ENCODE measurements at places on chromosomes 2 and 18. TPM values are rescaled to one million over a fixed set of nuclear protein-coding genes. Genes with fewer than 3 reads are reported as not detected.

DNA sequence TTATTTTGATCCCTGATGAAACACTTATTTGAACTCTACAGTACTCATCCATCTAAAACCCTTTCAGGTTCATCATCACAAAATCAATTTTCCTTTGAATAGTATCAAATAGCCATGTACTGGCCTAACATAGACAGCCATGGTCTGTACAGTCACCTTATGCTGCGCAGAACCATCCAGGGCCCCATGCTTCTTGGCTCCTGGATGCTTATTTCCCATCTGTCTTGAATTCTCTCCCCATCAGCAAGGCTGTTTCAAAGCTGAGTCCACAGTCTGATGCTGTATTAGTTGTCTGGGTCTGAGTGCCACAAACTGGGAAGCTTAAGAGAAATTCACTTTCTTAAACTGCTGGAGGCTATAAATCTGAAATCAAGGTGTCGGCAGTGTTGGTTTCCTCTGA is 290.2 kb downstream of the OSR1 start:
- DNase-seq = no peak

DNA sequence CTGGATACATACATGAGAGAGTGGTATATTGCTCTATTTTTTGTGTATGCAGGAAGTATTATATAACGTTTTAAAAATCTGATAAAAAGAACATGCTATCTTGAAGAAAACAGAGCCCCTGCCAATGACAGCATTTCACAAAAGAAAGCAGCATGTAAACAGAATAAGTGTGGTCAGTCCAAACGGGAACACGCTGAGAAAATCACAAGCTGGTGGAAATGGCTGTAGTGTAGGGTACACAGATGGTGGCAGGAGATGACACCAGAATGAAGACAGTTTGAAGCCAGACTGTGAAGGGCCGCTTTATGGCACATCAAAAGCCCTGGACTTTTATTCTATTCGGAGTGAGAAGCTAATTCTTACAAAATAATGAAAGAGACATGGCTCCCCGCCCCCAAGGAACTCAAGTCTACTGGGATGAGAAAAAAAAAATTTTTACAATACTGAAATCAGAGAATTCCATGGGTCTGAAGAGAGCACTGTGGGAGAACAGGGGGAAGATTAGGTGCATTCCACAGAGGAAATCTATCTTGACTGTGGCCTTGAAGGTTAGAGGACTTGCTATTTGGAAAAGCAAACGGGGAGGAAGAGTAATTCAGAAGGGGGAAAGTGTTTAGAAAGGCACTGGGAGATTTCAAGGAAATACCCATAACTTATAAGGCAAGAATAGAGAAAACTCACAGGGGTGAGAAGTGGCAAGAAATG is 217.7 kb upstream of the SMAD7 start:
- DNase-seq = no peak

GRCh38 chr2:13916066-13916465 is 716.5 kb upstream of the LRATD1 start:
- DNase-seq = no peak

GRCh38 chr18:8439055-8439454 is 170.2 kb upstream of the RAB12 start:
- DNase-seq = no peak

DNA sequence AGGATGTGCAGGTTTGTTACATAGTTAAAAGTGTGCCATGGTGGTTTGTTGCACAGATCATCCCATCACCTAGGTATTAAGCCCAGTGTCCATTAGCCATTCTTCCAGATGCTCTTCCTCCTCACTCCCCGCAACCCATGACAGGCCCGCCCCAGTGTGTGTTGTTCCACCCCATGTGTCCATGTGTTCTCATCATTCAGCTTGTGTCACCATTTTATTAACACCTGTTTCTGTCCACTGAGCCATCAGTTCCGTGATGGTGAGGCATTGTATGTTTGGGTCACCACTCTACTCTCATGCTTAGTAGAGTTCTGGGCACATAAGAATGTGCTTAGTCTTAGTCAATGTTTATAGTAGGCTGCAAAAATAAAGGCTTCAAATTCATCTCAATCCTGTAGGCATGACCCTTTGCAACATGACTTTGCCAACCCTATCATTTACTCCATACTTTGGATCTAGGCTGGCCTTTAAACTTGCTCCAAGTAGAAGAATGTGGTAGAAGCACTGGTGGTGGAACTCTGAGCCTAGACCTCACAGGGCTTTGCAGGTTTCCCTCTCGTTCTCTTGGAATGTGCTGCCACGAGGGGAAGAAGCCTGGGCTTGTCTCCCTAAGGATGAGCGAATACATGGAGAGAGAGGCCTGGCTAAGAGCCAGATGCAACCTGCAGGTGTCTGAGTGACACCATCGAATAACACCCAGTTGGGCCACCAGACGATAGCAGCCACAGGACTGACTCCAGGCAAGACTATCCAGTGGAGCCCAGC is 161.5 kb downstream of the NAPG start:
- no peak for DNase-seq

GRCh38 chr2:148720501-148721001 is 76.0 kb downstream of the EPC2 start:
- DNase-seq = peak; percentile 11

DNA sequence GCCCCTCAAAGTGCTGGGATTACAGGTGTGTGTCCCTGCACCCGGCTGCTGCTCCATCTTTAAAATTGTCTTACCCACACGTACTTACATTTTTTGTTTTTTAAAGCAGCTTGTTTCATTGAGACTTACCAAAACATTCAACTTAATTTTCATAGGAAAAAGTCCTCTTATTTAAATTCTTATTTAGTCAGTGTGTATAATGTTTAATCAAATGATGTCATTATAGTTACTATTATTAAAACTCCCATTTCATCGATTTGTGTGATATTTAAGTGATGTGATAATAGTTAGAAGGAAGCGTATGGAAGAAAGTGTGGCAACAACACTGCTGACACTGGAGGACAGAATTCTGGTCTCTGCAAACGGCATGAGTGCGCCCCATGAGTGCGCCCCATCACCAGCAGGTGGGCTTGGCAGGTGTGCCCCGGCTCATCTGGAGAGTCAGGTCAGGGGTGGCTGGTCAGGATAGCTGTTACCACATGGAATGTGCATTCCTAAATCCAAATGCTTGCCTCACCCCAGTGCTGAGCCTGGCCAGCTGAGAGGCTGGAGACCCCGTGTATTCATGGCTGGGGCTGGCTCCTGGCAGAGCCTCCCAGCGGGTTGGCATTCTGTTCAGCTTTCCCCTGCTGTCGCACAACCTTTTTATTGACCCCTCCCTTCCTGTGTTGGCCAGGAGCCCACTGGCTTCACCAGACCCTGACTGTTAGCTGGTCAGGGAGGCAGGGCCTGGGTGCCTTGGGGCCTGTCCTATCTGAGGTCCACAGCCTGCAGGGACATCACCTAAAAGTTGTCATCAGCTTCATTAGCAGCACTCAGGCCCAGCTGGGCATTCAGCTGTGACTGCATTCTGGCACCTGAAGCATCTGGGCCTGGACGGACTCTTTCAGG is 79.7 kb downstream of the AGAP1 start:
- no peak for DNase-seq

The PTCD3 gene
- 180 TPM for total RNA-seq

The NEU2 gene
- total RNA-seq = not detected

The SP100 gene
- 108 TPM for total RNA-seq

Measured in activated CD8-positive, alpha-beta T cell treated with anti-CD3 and anti-CD28 coated beads for 36 hours (primary cell).